Activated naive CD4-positive, alpha-beta T cell treated with anti-CD3 and anti-CD28 coated beads, Interleukin-2, amount 10 ng/mL, durations not matched to agents 5 hours and 36 hours (primary cell): ENCODE measurements at places on chromosomes 6 and 20. TPM values are rescaled to one million over a fixed set of nuclear protein-coding genes. Genes with fewer than 3 reads are reported as not detected.

The DLK2 gene
- 0.55 TPM for total RNA-seq

The TINAG gene
- not detected for total RNA-seq

The FOXF2 gene
- total RNA-seq, result not detected

The PPP1R16B gene
- total RNA-seq, result 80.5 TPM

The FAM217B gene
- 29.7 TPM for total RNA-seq

The CTCFL gene
- total RNA-seq, result not detected
